ENCODE measurements at places on chromosomes 2 and 18.

- no peak overlapping the region for H3K27ac ChIP-seq
- DNase-seq: no peak
- H3K4me3 ChIP-seq: no peak overlapping the region
- no peaks in the 10 kb centered on the region for H3K4me1 ChIP-seq
- H3K27me3 ChIP-seq: no peaks in the 10 kb centered on the region
These were observed 181.2 kb downstream of the UBE2E3 start for GRCh38 chr2:181161615-181162014.

DNA sequence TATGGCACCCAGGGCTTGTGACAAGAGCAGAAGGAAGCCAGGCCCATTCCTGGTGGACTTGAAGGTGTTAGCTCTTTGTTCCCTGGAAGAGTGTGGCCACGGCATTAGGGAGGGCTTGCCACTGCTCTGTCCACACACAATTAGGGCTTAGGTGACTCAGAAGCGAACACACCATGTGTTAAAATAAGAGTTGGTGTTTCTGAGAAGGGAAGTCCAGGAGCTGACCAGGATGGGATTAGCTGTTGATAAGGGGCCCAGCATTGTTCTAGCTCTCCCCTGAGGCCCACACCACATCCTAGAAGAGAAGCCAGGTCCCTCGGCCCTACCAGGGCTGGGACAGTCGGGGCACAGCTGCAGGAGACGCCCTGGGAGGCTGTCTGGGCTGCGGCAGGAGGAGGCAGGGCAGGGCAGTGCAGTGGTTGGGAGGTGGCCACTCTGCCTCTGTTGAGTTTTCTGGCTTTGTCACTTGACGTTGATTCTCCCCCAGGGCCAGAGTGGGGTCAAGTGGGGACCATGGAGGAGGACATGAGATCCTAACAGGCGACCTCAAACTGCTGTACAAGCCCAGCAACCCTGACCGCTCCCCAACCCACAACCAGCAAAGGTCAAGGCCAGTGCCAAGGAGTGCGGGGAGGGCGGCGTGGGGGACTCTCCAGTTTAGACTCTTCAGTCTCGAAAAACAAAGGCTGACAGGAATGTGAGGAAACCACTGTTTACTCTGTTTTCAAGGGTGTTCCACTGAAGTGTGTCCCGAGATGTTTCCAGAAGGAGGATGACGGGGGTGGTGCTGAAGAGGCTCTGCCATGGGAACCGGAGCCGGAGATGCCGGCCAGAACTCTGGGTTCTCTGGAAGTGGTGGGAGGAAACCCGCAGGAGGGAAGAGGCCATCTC, 16.8 kb downstream of the GNLY start:
- peak; percentile 62 for DNase-seq
- no peaks in the 10 kb centered on the region for H3K27me3 ChIP-seq
- H3K27ac ChIP-seq: peak overlapping the region; percentile 94
- no peaks in the 10 kb centered on the region for H3K36me3 ChIP-seq
- peak overlapping the region; percentile 45 for H3K4me3 ChIP-seq
- H3K4me1 ChIP-seq: peaks cover 85% of the 10 kb centered on the region

GRCh38 chr18:4455113-4455811, at the start of gene DLGAP1:
TSS of gene DLGAP1 (minus strand) at chr18:4455307.
- H3K4me3 ChIP-seq: peak within 1 kb of the TSS; percentile 58
- no peak for DNase-seq
- H3K4me1 ChIP-seq: peaks cover 19% of the 10 kb centered on the region

GRCh38 chr2:205769495-205769850, 87.2 kb downstream of the NRP2 start:
- no peak overlapping the region for H3K4me3 ChIP-seq
- H3K27ac ChIP-seq: no peak overlapping the region
- peaks cover 19% of the 10 kb centered on the region for H3K4me1 ChIP-seq
- no peak for DNase-seq
- H3K36me3 ChIP-seq: no peaks in the 10 kb centered on the region

DNA sequence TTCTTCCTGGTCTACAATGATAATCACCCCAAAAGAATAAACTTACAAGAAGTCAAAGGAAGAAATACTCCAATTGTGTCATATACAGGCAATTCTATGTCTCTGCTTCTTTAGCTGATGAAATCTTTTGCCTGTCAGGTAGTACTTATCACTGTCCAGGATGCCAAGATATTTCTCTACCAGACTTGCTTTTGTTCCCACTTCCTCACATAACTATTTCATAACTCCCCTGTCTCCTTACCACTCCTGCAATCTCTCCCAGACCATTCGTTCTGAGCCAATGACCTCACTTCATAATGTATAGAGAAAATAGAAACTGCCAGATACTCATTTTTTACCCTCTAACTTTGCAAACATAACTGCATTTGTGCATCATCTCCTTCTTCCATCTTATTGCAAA, 39.1 kb downstream of the HNMT start:
- DNase-seq: no peak
- H3K4me3 ChIP-seq: no peak overlapping the region
- no peak overlapping the region for H3K27ac ChIP-seq
- no peaks in the 10 kb centered on the region for H3K27me3 ChIP-seq
- no peaks in the 10 kb centered on the region for H3K4me1 ChIP-seq

- no peak overlapping the region for H3K27ac ChIP-seq
- DNase-seq: no peak
- no peaks in the 10 kb centered on the region for H3K4me1 ChIP-seq
These were observed 96.7 kb downstream of the PMAIP1 start for GRCh38 chr18:59996370-59996966.

DNA sequence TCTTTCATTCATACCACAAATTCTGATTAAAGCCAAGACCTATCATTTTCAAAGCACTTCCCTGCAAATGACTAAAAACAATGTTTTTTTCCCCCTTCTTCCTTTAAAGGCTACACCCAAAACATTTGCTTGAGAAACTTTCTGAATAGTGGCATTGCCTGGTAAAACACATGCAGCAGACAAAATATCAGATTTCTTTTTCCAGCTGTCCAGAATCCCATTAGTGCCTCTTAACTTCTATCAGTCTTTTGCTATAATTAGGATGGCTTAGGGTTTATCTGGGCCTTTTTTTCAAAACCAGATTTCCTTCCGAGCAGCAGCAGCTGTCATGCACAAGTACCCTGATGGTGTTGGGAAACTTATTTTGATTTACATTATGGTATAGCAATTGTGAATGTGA, 50.6 kb downstream of the ALPK2 start:
- peak overlapping the region; percentile 44 for H3K27ac ChIP-seq
- H3K4me3 ChIP-seq: peak overlapping the region; percentile 26
- no peaks in the 10 kb centered on the region for H3K36me3 ChIP-seq
- no peaks in the 10 kb centered on the region for H3K27me3 ChIP-seq

GRCh38 chr2:111941531-111941930, 43.1 kb downstream of the MERTK start:
- peaks cover 8% of the 10 kb centered on the region for H3K36me3 ChIP-seq
- H3K27me3 ChIP-seq: no peaks in the 10 kb centered on the region
- H3K27ac ChIP-seq: no peak overlapping the region
- DNase-seq: no peak
- no peak overlapping the region for H3K4me3 ChIP-seq

DNA sequence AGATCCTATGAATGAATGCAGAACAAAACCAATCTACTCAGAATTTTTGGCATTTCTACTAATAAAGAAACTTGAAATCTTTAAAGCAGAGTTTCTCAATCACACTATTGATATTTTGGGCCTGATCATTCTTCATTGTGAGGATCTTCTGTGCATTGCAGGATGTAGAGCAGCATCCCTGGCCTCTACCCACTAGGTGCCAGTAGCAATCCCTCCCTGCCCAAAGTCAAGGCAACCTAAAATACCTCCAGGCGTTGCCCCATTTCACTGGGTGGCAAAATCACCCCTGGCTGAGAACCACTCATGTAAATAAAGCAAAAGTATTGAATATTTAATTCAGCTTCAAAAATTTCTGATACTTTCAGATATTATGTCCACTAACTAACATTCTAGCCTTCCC, 213.0 kb downstream of the SP3 start:
- H3K27me3 ChIP-seq: peaks cover 23% of the 10 kb centered on the region
- no peak overlapping the region for H3K27ac ChIP-seq
- DNase-seq: no peak
- peaks cover 18% of the 10 kb centered on the region for H3K4me1 ChIP-seq
- H3K36me3 ChIP-seq: no peaks in the 10 kb centered on the region

- peaks cover 99% of the 10 kb centered on the region for H3K4me1 ChIP-seq
- no peaks in the 10 kb centered on the region for H3K27me3 ChIP-seq
- no peak overlapping the region for H3K4me3 ChIP-seq
- peaks cover 20% of the 10 kb centered on the region for H3K36me3 ChIP-seq
These were observed 126.2 kb upstream of the EML6 start for GRCh38 chr2:54597153-54597848.

GRCh38 chr2:237752761-237753165, 45.8 kb upstream of the RBM44 start:
- H3K27ac ChIP-seq: no peak overlapping the region
- H3K4me3 ChIP-seq: no peak overlapping the region
- no peaks in the 10 kb centered on the region for H3K27me3 ChIP-seq
- peaks cover 3% of the 10 kb centered on the region for H3K4me1 ChIP-seq

DNA sequence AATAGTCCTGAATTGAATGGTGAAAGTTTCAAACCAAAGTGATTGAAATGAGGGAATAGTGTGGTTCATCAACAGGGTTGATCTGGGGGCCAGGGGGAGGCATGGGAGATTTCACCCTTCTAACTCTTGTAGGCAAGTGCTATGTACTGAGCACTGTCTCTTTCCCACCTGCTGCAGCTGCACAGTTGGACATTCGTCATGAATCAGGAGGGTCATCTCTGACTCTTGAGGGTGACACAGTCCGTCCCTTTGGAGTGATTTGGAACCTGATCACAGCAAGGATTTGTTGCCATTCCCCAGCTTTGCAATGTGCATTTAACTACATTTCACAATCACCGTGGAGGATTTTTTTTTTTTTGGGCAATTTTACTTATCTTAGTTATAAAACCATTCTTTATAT, 224.6 kb downstream of the PHLPP1 start:
- no peaks in the 10 kb centered on the region for H3K27me3 ChIP-seq
- H3K4me3 ChIP-seq: peak overlapping the region; percentile 14
- peak overlapping the region; percentile 71 for H3K27ac ChIP-seq
- H3K36me3 ChIP-seq: peaks cover 8% of the 10 kb centered on the region
- peaks cover 32% of the 10 kb centered on the region for H3K4me1 ChIP-seq

- no peaks in the 10 kb centered on the region for H3K4me1 ChIP-seq
- H3K4me3 ChIP-seq: no peak overlapping the region
- DNase-seq: no peak
- H3K27ac ChIP-seq: no peak overlapping the region
- H3K27me3 ChIP-seq: no peaks in the 10 kb centered on the region
These were observed 78.9 kb upstream of the YWHAQ start for GRCh38 chr2:9709539-9710285.

GRCh38 chr2:182717416-182717815, 1.4 kb downstream of the DNAJC10 start:
- H3K36me3 ChIP-seq: peaks cover 28% of the 10 kb centered on the region
- H3K4me3 ChIP-seq: peak overlapping the region; percentile 97
- H3K27me3 ChIP-seq: no peaks in the 10 kb centered on the region
- H3K27ac ChIP-seq: peak overlapping the region; percentile 91
- no peak for DNase-seq

GRCh38 chr2:16553226-16553625, 112.4 kb downstream of the CYRIA start:
- no peak overlapping the region for H3K4me3 ChIP-seq
- no peak for DNase-seq
- H3K36me3 ChIP-seq: peaks cover 8% of the 10 kb centered on the region
- no peaks in the 10 kb centered on the region for H3K4me1 ChIP-seq
- H3K27ac ChIP-seq: no peak overlapping the region

GRCh38 chr2:196074631-196075030, 6.0 kb upstream of the DNAH7 start:
- H3K4me1 ChIP-seq: peaks cover 13% of the 10 kb centered on the region
- no peak overlapping the region for H3K4me3 ChIP-seq
- no peaks in the 10 kb centered on the region for H3K27me3 ChIP-seq

DNA sequence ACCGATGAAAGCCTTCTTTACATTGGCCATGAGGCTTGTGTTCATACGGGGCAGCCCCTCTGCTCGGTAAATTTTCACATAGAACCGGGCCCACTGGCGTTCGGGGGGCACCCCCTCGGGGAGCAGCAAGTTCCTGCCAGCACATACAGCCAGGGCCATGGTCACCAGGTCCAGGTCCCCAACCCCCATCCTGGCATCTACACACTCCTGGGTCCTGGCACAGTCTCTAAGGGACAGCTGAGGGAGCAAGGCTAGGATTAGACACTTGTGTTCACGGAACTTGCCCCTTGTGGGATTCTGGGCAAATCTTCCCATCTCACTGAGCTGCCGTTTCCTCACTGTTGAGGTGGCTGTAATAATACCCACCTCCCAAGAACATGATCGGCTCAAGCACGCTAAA, 5.6 kb upstream of the OTOF start:
- H3K27ac ChIP-seq: no peak overlapping the region
- DNase-seq: no peak
- no peak overlapping the region for H3K4me3 ChIP-seq
- peaks cover 18% of the 10 kb centered on the region for H3K4me1 ChIP-seq
- H3K36me3 ChIP-seq: no peaks in the 10 kb centered on the region
- no peaks in the 10 kb centered on the region for H3K27me3 ChIP-seq

Data from left ventricle myocardium inferior (tissue), 1 donor.